ENCODE measurements at places on chromosomes 16 and 17. TPM values are rescaled to one million over a fixed set of nuclear protein-coding genes. Genes with fewer than 3 reads are reported as not detected.

Gene LYRM9
- 9.8 TPM for total RNA-seq

Gene CSF3
- total RNA-seq: not detected

Gene THRA
- 90.5 TPM for total RNA-seq

Gene HASPIN
- total RNA-seq: 0.82 TPM

Gene CES5A
- total RNA-seq: 0.41 TPM

Gene SDR42E2
- not detected for total RNA-seq

Gene PCGF2
- total RNA-seq: 8.2 TPM

Gene RUNDC3A
- total RNA-seq: 123 TPM

Gene PTX4
- not detected for total RNA-seq

Gene SEC14L1
- total RNA-seq: 56.3 TPM

Gene EXOC3L1
- total RNA-seq: 1.2 TPM

Gene GPR179
- total RNA-seq: 1.2 TPM

Gene PDE6G
- not detected for total RNA-seq

Gene HSBP1
- 126 TPM for total RNA-seq

Gene PPP1R27
- not detected for total RNA-seq

Gene IRX3
- under 0.01 TPM for total RNA-seq

Gene CALB2
- total RNA-seq: 19.2 TPM

Gene CDK5R1
- total RNA-seq: 271 TPM

Gene CCL7
- total RNA-seq: not detected

Gene KRTAP17-1
- total RNA-seq: not detected

Gene KRTAP3-2
- not detected for total RNA-seq

Gene TP53
- 6.9 TPM for total RNA-seq

Gene EFNB3
- 17.5 TPM for total RNA-seq

Gene RGS9
- 15.1 TPM for total RNA-seq

Gene NEUROD2
- total RNA-seq: 44.8 TPM

Gene TBC1D3
- total RNA-seq: not detected

Gene CD79B
- total RNA-seq: under 0.01 TPM

Gene DBNDD1
- total RNA-seq: 10.6 TPM

Gene CLEC3A
- under 0.01 TPM for total RNA-seq

Gene CDH11
- total RNA-seq: 313 TPM

Gene RHBDL1
- 2.0 TPM for total RNA-seq

Gene EPX
- not detected for total RNA-seq

All from frontal cortex (tissue), 4 donors.